ENCODE measurements at places on chromosomes 7 and 10.

- DNase-seq = no peak
Measured at GRCh38 chr10:119409906-119410305, 132.6 kb downstream of the RGS10 start.

DNA sequence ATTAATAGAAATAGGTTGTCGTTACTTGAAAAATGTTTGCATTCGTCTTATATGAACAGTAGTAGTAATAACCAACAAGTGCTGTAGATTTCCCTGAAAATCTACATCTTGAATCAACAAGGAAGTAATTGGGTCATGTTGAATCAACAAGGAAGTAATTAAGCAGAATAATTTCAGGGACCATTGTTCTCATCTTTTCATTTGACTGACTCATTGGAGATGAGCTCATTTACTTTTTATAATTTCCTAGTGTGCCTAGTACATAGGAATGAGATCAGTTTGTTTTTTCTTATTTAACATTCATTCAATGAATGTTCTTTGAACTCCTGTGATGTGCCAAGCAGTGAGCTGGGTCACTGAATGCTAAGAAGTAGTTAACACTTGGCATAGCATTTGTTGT is 8.2 kb downstream of the CLDN12 start:
- DNase-seq = no peak

GRCh38 chr10:95394161-95394880 is 103.5 kb upstream of the PDLIM1 start:
- DNase-seq = no peak

- no peak for DNase-seq
Measured at GRCh38 chr7:28939367-28939766, 18.8 kb downstream of the TRIL start.

- DNase-seq = no peak
Measured at GRCh38 chr10:21174715-21175495, 277.8 kb upstream of the NEBL start.

- no peak for DNase-seq
Measured at GRCh38 chr10:35307297-35307696, 29.0 kb upstream of the CCNY start.

- no peak for DNase-seq
Measured at GRCh38 chr7:140989068-140989467, 25.7 kb downstream of the MRPS33 start.

DNA sequence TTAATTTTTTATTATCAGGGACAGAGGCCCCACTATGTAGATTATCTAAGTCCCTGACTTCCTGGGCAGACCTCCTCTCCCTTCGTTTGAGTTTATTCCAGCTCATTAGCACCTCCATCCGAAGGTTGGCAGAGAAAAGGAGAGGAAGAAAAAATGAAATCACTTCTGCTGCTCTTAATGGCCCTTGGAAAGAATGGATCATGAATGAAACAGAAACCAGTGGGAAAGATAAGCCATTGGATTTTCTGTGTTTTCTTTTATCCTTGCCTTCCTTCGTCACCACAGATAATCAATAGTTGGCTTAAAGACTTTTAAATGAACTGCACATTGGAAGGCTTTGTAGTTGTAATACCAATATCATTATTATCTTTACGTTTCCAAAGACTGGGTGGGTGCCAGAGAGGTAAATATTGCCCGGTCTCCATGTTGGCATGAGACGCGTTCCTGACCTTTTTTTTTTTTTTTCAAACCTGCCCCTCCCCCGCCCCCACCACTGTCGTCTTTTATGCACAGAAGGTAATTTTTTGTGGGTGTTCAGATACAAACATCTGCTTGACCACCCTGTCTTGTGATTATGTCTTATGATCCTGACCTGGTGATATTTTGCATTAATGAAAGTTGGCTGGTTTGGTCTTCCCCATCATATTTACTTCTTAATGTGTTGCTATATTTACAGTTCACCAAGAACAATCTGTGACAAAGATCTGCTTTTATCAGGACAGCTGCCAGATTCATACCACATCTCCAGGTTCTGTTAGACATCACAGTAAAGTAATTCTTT is 116.8 kb downstream of the ARID5B start:
- DNase-seq = no peak

GRCh38 chr7:93575555-93576399 is 1.3 kb upstream of the CALCR start:
- DNase-seq = no peak

GRCh38 chr7:50404392-50404791 is 45.8 kb downstream of the FIGNL1 start:
- DNase-seq = no peak

GRCh38 chr10:17122726-17123661 is 6.6 kb downstream of the CUBN start:
- DNase-seq = no peak

DNA sequence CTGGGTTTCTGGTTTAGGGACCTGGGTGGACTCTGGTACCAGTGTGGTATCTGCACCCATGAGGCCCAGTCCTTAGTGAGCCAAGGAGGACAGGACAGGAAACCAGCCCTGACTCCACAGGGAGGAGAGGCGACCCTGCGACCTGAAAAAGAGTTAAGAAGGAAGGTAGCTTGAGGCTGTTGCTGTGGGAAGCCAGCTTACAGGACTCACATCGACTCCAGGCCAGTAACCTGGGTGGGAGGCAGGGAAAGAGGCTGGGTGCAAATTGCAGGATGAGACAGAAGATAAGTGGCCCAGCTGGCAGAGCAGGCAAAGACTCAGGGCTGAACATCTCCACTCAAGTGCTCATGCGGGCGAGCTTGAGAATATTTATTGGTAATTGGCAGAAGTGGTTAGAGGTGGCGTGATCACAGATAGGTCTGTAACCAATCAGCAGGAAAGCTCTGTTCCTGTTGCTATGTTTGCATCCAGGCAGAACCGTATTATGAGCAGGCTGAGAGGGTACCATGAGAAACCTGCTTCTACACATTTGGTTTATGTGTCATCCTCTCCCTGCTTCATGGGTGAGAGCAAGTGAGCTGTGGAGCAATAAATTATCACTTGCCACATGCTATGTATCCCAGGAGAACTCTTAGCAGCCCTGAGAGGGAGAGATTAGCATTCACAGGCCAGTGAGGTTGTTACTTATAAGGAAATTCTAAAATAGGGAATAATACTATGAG is 11.0 kb downstream of the TLL2 start:
- no peak for DNase-seq

DNA sequence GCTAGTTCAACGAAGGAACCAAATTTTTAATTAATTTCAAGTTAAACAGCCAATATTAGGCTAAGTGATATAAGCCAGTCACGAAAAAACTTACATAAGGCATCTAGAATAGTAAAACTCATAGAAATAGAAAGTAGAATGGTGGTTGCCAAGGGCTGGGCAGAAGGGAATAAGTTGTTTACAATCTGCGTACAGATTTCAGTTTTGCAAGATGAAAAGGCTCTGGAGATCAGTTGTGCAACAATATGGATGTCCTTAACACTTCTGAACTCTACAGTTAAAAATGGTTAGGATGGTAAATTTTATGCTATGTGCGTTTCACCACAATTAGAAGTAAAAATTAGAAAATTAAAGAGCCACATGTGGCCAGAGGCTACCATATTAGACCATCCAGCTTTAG is 13.3 kb downstream of the SCRN1 start:
- no peak for DNase-seq

- no peak for DNase-seq
Measured at GRCh38 chr7:39605087-39605486, 18.3 kb upstream of the RALA start.

DNA sequence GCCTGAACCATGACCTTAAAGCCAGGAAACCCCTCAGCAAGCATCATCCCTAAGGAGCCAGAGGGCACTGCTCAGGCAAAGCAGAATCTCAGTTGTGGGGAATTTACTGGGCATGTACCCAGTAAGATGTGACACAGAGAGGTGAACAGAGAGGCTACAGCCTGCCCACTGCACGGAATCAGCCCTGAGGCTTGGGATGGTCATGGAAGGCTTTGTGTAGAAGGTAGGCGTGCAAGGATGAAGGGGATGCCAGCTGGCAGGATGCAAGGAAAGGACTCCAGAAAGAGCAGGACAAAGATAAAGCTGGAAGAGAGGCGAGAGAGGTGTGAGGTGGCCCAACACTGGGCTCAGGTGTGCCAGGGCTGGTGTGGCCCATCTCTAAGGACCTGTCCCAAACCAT is 2.4 kb upstream of the AIFM2 start:
- DNase-seq = no peak

- no peak for DNase-seq
Measured at GRCh38 chr7:83040484-83040883, 122.2 kb downstream of the PCLO start.

DNA sequence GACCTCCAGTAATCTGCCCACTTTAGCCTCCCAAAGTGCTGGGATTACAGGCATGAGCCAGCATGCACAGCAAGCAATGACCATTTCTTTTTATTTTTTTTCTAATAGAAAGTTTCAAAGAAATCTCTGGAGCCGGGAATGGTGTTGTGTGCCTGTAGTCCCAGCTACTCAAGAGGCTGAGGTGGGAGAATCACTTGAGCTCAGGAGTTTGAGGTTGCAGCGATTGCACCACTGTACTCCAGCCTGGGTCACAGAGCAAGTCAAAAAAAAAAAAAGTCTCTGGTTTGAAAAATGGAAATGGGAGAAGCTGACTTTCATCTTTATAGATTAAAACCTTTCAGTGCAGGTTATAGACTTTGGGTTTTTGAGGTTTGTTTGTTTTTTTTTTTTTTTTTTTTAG is 44.8 kb upstream of the KMT2E start:
- no peak for DNase-seq

DNA sequence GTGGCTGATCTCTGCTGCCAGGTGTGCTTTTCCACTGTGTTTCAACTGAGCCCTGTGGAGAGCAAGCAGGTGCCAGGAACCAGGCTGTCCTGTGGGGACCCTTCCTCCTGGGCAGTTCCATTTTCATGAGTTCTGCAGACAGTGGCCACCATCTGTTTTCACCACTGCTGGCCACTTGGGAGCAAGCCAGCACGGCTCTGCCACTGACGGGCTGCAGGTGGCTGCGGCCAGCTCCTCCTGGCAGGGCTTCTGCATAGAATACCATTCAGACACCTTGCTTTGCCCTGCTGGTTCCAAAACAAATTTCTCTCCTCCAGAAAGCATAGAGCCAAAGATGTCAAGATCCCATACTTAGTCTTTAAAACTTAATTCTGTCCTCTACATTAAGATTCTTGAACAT is 48.3 kb downstream of the LANCL2 start:
- DNase-seq = no peak

DNA sequence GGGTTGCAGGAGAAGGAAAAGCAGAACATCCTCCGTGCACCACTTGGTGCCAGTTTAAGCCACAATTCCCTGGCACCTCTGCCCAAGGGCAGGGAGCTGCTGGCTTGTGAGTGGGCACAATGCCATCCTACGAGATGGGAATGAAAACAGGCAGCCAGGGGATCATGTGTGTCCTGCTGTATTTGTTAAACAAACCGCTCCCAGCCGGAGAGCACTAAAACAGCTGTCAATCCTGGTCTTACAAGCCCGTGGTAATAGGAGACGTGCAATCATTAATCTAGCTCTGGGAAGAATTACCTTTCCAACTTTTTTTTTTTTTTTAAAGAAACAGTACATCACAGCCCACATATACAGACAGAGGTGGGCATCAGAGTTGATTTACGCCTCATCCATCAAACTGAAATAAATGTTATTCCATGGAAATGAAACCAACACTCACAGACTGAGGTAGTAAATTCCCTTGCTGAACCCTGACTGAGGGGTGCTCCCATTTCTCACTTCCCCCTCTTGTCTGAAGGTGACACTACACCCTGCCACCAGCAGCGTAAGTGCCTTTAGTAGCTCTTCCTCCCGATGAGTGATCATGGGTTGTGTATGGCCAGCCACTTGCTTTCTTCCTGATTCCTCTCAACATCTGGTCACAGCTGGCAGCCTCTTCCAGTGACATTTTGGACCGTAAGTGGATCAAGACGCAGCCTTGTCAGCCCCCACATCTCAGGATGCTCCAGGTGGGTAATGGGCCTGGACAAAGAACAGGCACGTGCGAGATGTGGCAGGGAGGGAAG is 143.8 kb downstream of the TEX36 start:
- no peak for DNase-seq

Measured in CD4-positive, alpha-beta T cell treated with Interleukin-21 for 1 hour (primary cell).